Pancreas (tissue), 10 donors: ENCODE measurements at places on chromosomes 1 and 21. TPM values are rescaled to one million over a fixed set of nuclear protein-coding genes. Genes with fewer than 3 reads are reported as not detected.

GRCh38 chr1:113793878-113794834 lies 18.1 kb downstream of the RSBN1 start:
- peak; percentile 45 for DNase-seq

DNA sequence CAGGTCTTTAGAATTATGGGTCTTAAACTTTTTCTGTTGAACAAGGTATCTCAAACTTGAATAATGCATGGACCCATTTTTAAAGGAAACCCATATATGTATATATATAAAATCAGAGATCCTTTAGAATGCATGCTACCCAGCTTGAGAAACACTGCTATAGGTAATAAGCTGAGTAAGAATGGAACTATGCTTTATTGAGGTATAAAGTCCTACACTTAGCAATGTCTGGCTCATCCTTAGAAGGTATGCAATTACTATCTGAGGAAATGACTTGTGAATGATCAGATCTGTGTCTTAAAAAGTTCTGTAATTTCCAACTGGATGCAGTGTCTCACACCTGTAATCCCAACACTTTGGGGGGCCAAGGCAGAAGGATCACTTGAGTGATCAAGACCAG lies 11.2 kb downstream of the TRAF3IP3 start:
- DNase-seq: no peak

Gene CAPN8
- total RNA-seq: 12.5 TPM

DNA sequence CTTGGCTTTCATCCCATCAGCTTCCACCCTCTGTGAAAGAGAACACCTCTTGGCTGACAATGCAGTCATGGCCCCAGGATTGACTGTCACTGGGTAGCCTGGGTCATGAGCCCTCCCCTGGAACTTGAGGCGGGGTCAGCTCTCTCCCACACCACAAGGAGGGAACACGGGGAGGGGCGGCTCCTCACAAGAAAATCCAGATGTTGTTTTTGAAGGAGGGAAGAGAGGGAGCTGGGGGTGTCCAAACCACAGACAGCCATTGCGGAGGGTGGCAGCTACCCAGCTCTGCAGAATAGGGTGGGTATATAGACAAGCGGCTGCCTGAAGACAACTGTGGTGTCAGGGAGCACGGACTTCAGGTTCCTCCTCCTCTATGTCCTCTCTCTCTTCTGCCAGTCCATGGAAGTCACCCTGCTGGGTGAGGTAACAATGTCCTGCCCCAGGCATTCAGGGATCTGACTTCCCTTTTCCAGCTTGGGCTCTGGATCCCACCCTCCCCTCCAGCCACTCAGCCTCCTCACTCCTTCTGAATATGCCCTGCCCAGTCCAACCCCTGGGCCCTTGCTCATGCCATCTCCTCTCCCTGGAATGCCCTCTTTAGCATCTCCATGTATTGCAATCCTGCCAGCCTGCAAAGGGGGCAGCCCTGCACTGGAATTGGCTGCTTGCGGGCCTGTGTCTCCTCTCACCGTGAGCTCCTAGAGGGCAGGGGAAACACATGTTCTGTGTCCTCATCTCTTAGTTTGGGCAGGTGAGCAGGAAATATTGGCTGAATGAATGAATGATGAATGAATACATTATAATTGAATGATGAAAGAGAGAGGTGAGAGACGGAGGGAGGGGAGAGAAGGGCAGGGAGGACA lies 60.9 kb upstream of the RUNX3 start:
- no peak for DNase-seq

Gene AHDC1
- 13.3 TPM for total RNA-seq

Gene LPAR3
- total RNA-seq: 19.5 TPM

DNA sequence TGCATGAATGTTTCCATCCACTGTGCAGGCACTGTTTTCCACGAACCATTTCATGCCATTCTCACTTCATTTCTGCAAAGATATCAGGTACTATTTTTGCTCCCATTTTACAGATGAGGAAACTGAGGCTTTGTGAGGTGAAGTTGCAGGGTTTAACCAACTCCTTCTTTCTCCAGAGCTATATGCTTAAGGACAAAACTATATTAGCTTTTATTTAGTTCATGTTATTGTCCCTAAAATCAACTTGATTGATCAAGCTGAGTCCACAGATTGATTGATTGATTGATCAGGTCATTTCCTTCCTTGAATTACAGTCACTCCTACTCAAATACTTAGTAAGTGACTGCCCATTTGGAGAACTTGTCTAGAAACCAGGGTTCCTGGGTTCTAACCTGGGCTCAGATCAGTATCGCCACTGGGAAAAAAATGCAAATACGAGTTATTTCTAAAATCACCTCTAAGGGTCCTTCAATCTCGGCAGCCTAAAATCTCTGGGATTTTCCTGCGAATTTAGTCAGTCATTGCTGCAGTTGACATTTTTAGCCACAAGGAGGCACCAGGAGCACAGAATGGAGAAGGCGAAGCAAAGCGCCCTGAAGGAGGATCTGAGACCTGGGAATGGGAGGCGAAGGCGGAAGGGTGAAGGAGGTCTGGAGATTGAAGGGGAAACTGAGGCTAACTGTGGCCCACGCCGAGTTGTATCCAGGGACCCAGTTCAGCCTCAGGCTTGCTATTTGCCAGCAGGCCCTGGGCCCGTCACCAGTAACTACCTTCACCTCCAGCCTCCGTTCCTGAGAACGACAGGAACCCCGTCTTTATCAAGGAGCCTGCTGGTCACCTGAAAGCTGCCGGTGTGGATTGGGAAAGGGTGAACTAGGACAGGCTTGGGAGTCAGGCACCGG lies 14.3 kb upstream of the MUL1 start:
- peak; percentile 64 for DNase-seq

GRCh38 chr1:52402860-52403240 lies 1.4 kb downstream of the ORC1 start:
- no peak for DNase-seq

GRCh38 chr1:234934611-234935033 lies 194.0 kb downstream of the TOMM20 start:
- no peak for DNase-seq
